ENCODE measurements at places on chromosomes 13 and 19.

GRCh38 chr13:113820813-113821651, 42.8 kb downstream of the GAS6 start:
- no peak for DNase-seq

DNA sequence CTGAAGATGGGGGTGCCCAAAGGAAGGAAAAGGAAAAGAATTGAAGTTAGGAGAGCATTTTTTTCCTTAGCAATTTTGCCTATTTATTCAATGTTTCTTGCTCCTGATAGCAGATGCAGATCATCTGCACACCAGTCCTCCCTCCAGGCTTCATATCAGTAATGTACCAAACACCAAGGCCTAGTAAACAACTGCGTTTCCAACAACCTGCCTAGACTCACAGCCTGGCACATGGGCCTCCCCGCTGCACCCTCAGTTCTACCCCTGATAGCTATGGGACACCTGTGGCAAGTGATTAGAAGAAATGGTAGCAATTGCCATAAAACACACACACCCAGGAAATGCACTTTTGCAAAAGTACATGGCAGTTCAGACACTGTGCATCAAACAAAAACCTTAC, 30.4 kb upstream of the HMGB1 start:
- DNase-seq: no peak

DNA sequence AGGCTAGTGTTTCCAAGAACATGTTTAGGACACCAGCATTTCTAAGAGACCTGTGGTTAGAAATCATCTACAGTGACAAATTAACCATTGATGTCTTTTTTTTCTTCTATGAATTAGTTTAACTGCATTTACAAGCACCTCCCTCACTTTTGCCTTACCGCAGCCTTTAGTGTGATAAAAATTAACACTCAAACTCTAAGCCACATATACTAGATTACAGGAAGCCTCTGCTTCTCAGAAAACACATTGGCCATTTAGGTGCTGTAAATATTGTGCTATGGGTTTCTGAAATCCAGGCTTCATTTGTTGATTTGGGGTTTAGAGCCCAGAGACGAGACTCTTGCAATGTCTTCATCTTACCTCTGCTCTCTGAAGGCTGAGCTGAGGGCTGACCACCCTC, 34.6 kb upstream of the OLFM4 start:
- no peak for DNase-seq

- DNase-seq: no peak
Measured at GRCh38 chr19:32622002-32622401, 41.0 kb downstream of the PDCD5 start.

DNA sequence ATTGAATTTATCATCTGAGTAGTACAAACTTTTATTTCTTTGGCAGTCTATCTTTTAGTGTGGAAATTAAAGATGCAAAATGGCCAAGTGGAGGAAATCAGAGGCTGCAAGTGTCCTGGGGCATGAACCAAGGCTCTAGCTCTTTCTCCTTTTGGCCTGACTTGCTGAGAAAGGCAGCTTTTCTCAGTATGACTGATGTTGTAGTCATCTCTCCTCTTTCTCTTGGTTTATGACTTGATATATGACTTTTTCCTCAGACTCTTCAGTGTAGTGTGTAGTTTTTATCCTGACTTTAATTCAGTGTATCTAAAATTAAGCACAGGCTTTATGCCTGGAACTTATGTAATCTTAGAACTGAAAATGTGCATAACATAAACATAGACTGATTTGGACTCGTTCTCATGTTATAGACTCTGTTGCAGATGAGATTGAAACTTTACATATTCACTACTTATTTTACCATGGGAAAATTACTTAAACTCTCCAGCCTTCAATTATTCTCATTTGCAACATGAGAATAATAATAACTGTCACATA, 65.7 kb downstream of the SLITRK5 start:
- DNase-seq: no peak

GRCh38 chr19:7478843-7479227, 10.0 kb downstream of the PEX11G start:
- DNase-seq: no peak

DNA sequence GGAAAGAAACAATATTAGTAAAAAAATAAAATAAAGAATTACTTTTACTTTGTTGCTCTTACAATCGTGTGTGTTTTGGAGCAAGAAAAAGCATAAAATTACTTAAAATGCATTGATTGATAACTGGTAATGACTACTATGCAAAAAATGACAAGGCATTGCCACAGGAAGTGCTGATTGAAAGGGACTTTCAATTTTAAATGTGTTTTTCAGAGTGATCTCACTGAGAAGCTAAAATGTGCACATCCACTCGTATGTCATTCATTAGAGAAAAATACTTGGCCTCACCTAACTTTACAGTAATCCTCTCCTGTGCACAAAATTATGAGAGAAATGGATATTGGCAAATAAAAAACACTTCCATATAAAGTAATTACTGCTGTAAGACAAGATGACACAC, 934.9 kb downstream of the SLITRK6 start:
- no peak for DNase-seq

DNA sequence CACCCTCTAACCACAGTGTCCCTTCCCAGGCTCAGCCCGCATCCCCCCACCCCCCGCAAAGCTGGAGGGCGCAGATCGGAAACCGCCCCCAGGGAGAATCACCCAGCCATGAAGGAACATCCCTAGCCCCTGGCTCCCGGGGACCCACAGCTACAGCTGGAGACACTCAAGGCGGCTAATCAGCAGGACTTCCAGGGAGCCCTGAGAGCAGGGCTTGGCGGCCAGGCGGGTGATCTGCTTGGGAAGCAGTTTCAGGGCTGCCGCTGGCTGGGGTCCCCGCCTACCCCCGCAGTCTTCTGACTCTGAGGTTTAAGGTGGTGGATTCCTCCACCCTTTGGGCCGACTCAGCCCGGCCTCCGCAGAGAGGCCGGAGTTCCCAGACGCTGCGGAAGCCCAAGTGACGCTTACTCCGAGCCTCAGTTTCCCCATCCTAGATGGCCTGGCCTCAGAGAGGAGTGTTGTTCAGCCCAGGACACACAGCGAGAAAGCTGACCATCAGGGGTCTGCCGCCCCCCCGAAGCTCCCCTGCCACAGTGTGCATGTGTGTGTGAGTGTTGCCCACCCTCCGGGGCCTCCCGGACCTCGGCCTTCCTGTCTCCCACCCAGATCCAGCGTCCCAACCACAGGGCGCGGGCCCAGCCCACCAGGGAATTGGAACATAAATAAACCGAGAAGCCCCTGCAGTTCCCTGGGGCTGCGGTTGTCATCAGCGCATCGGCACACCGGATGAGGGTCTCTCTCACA, 9.8 kb downstream of the FUT6 start:
- DNase-seq: no peak

- no peak for DNase-seq
Measured at GRCh38 chr19:33862981-33863380, 66.3 kb downstream of the KCTD15 start.

DNA sequence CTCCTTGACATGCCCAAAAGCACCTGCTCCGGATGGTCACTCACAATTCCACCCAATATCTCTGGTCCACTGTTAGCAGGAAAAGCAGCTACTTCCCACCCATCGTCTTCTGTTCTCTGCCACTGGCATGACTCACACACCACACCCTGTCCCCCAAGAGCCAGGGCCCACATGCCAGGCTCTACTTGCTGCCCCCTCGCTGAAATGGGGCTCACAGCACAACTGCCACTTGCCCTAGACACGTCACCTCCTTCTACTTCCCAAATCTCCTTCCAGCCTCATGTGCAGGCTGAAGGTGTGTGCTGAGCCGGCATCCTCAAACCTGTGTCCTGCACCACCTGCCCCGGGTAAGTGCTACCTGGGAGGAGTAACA, 65.0 kb downstream of the TBC1D4 start:
- DNase-seq: no peak

DNA sequence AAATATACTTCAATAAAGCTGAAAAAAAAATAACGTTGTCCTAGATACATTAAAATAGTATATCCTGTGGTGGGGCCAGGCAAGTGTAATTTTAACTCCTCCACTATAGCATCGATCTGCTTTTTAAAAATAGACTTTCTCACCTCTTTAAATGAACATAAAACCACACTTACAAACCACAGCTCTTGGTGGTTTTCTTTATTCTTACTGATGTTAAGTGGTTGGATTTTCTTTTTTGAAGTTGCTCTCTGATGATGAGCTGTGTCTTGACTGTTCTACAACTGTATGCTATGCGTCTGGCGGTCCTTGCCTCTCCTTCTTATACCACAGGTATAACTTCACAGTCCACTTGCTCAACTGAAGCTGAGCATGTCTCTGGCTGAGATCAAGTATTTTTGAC, 721.5 kb upstream of the KLHL1 start:
- DNase-seq: no peak

DNA sequence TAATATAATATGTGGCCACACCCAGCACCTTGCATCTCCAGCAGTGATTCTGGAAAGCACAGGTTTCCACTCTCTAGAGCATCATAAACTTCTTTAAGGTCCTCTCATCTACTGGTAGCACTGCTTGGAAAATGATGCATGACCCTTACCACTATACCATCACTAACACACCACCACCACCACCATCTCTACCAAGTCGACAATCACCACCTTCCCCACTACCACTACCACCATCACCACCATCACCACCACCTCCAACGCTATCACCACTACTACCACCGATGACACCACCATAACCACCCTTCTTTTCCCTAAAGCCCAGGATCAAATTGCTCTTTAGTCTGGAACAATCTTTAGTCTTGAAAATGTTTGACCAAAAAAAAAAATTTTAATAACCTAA, 390.4 kb downstream of the SUCLA2 start:
- DNase-seq: no peak

- DNase-seq: no peak
Measured at GRCh38 chr13:82597747-82598146, 1284.5 kb downstream of the SLITRK1 start.

DNA sequence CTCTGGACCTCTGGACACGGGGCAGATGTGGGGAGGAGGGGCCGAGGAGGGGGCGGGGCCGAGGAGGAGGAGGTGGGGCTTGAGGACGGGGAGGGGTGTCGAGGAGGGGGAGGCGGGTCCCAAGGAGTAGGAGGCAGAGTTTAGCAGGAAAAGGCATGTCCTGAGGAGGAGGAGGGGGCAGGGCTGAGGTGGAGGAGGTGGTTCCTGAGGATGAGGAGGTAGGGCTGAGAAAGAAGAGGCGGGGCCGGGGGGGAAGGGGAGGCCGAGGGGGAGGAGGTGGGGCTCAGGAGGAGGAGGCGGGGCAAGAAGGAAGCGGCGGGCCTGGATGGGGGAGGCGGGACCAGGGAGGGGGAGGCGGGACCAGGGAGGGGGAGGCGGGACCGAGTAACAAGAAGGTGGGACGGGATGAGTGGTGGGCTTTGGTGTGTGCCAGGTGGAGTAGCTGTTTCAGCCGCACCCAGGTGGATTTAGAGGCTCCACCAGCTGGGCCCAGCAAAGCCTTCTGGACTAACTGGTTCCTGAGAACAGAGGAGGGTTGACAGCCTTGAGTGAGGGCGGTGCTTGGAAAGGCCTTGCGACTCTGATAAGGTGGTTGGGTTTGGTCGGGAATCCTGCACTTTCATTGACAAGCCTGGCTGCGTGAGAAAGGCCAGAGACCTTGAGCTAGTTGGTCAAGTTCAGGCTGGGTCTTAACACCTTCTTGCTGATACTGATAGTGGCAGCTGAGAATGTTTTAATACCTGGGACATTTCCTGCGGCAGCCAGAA, 7.7 kb downstream of the TECR start:
- DNase-seq: no peak

- DNase-seq: peak; percentile 30
Measured at GRCh38 chr13:79423801-79424642, 18.0 kb upstream of the RBM26 start.

- no peak for DNase-seq
Measured at GRCh38 chr19:12825254-12826131, 8.9 kb downstream of the RTBDN start.

GRCh38 chr13:23793711-23794110, 95.5 kb downstream of the MIPEP start:
- no peak for DNase-seq

GRCh38 chr19:46670813-46671212, 9.8 kb upstream of the DACT3 start:
- no peak for DNase-seq

DNA sequence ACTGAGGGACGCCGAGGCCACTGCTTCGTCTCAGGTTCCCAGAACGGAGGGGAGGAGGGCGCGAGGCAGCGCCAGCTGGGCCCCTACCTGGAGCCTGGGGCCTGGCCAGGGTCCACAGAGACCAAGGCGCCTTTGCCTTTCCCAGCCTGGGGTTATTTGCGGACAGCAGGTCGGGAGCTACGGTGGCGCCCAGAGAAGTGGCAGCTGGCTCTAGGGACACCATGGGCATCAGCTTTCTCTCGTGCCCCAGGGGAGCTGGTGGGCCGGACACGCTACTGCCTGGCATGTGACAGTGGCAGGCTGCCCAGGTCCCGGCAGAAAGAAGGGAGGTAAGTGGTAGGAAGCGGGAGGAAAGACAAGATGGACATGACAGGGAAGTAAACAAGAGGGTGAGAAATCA, 19.0 kb downstream of the AKT2 start:
- no peak for DNase-seq

- DNase-seq: no peak
Measured at GRCh38 chr13:22893204-22893603, 287.6 kb upstream of the SGCG start.

- no peak for DNase-seq
Measured at GRCh38 chr19:10454267-10454666, 33.9 kb downstream of the PDE4A start.

DNA sequence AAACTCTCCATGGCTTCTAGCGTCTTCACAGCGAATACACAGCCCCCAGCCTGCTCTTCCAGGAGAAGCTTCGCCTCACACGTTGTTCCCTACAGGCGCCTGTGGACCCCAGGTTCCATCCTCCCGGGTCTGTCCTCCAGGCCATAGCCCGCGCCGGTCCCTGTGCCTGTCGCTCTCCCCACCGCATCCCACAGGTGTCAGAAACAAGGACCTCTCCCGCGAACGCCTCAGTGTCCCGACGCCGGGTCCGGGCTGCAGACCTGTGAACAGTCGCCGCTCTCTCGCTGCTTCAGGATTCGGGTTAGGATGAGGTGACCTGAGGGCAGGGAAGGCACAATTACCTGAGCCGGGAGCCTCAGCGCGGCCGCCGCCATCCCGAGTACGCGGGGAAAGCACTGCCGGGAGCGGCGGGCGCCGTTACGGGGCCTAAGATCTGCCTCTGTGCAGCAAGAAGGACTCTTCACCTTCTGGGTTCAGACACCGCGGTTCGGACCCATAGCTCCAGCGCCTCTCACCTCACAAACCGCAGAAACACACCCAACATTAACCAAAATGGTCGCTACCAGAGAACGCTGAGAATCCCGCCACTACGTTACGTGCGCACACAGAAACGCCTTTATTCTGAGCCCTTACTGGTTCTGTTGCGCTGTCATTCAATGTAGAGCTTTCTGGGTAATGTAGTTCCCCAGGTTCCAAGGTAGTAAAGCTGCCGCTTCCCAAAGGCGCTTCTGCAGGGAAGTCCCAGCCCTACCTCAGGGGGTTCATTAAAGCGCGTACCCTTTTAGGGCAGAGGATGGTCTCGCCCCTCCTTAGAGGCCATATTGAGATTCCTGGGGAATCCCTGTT, at the start of gene ZNF418:
Gene ZNF418 (minus strand): TSS at position 583 of the 846 bp plus-strand sequence. CDS start 1,580 bp downstream, outside the sequence.
- DNase-seq: peak; percentile 78

- no peak for DNase-seq
Measured at GRCh38 chr13:97544031-97544765, 110.2 kb downstream of the RAP2A start.
